ENCODE measurements at places on chromosomes 4 and X. TPM values are rescaled to one million over a fixed set of nuclear protein-coding genes. Genes with fewer than 3 reads are reported as not detected.

- DNase-seq = peak; percentile 25
Measured at GRCh38 chrX:122866532-122866931, 317.5 kb upstream of the GRIA3 start.

PDLIM3 gene
- 11.4 TPM for total RNA-seq

DNA sequence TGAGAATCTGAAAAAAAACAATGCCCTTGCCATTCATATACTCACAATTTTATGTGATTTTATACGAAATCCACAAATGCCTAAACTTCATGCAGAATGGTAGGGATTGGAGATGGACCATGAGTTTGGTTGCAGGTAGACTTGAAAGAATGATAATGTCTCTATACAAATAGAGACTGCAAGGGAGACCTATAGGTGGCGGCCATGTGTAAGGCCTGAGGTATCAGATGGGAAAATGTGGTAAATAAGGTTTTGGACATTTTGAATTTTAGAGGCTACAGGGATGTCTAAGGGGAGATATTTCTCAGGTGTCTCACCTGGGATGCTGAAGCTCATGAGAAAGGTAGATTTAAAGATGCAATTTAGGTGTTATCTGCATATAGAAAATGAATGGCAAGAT lies 78.0 kb downstream of the GABRB1 start:
- no peak for DNase-seq

GRCh38 chr4:74375824-74376426 lies 11.0 kb downstream of the EREG start:
- no peak for DNase-seq

DNA sequence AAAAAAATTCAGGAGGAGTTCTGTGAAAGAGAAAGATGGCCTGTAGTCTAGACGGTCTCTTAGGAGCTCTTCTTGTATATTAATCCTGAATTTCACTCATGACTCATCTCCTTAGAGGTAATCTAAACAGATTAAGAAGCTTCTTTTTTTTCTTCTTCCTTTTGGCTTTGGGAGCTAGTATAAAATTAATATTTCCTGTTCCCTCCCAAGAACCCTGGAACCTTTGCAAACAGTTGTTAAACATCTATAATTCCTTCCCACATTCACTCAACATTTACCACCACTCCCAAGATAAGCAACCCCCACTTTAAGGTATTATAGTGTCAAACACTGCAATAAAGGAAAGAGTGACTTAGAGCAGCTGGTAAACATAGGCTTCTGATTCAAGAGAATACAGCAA lies 146.4 kb upstream of the EDNRA start:
- DNase-seq = no peak

DNA sequence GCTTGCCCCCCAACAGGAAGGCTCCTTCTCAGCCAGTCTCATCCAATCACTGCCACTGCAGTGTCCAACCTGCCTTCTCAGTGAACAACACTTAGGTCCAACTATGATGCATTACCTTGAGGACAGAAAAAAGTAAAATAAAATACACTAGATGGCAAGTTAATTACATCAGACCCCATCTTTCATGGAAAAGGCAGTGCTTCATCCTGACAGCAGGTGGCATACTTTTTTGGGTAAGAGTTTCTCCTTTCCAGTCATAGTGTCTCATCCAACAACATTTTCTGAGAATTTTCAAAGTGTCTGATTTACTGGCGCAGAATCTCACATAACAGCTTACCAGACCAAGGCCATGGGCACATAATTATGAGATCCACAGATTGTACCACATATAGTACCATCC lies 1742.8 kb downstream of the PCDH7 start:
- no peak for DNase-seq

DNA sequence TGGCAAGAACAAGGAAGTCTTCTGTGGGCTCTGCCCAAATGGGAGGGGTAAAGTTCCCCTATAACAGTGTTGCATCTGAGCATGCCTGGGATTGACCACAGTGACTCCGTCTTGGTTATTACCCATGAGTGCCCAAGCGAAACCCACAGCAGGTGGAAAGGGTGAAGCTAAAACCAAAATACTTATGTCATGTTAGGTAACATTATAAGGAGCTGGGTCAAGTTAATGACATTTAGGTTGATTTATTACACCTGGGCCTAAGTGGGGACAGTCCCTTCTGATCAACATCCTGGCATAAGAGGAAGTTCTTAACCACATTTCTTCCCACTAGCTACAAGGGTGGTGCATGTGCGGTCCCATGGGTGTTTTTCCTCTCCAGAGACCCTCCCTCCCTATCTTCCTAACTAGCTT lies 1.3 kb upstream of the ZNF732 start:
- DNase-seq = no peak

DNA sequence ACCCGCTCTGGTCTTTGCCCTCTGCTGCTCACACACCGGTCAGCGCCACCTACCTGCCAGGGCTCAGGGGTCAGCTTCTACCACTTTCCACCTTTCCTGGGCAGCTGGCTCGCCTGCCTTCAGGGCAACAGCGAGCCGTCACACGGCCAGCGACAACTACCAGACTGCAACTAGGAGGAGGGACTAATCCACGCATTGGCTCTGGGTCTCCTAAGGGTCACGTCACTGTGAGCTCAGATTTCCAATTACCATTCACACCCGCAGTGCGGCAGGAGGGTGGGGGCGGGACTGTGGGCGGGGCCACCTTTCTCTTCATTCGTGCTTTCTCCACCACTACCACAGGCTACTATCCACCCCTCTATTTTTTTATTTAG lies at the start of gene BEX5:
Gene BEX5, minus strand, starts transcription at position 172 of the 374 bp plus-strand sequence. CDS start 1,712 bp downstream, outside the sequence.
- peak; percentile 3 for DNase-seq

GRCh38 chr4:10161146-10161545 lies 44.5 kb upstream of the WDR1 start:
- no peak for DNase-seq
